ENCODE measurements at places on chromosomes 1 and 21.

DNA sequence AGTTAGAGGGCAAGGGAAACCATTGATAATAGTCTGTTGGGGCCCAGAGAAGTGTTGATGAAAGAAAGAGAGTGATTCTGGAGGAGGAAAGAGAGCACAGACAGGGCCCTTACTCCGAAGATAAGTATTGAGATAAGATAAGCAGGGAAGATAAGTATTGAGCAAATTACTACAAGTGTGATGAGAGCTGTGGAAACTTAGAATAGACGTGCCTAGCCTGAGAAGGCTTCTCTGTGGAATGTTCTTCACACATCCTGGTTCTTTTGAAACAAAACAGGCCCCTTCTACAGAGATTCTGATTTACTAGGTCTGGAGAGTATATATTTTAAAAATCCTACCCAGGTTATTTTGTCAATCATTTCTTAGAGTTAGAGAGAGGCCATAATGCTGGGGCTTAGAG, 26.4 kb downstream of the FNBP1L start:
- DNase-seq: no peak

DNA sequence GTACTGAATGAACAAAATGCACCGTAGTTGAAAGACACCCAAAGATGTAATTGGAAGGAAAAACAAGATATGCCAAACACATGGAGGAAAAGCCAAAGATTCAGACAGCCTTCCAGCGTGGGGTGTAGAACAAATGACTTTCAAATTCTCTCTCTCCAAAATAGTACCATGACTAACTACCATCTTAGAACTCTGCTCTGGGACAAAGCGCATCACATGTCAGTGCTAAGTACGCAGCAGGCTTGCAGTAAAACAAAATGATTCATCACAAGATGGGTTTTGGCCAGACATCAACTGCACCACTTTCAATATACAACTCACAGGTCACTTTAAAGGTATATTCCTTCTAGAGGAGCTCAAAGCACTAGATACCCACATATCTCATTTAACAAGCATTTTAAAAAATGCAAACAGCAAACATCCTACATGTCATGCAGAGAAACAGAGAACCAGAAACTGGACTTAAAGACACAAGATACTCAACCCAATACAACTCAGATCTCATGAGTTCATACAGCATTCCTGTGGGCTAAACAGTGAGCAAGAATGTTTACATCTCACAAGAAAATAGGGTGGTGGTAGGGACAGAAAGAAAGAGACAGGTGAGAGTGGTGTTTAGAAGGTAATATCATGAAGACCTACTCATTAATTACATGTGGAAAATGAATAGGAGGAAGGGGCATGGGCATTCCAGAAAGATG, 75.7 kb downstream of the BCAR3 start:
- no peak for DNase-seq

GRCh38 chr21:35521293-35521692, 472.2 kb upstream of the RUNX1 start:
- DNase-seq: no peak

DNA sequence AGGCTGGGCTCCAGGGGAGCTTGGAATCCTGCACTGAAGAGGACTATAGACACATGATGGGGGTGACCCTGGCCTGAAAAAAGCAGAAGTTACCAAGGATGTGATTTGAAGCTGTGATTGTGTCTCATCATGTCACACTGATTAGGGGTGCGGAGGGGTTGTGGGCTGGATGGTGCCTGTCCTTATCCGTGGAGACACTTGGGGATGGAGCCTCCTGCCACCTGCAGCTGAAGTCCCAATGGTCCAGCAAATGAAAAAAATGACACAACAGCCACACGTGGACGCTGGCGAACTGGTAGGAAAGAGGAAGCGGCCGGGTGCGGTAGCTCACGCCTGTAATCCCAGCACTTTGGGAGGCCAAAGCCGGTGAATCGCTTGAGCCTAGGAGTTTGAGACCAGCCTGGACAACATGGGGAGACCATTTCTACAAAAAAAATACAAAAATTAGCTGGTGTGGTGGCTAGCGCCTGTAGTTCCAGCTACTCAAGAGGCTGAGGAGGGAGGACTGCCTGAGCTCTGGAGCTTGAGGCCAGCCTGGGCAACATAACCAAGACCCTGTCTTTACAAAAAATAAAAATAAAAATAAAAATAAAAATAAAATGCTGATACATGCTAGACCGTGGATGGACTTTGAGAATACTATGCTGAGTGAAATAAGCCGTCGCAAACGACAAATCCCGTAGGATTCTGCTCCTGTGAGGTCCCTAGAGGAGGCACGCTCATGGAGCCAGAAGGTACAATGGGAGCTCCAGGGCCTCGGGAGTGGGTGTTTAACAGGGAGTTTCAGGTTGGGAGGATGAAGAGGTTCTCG, 838 bp upstream of the IBA57 start:
- no peak for DNase-seq

DNA sequence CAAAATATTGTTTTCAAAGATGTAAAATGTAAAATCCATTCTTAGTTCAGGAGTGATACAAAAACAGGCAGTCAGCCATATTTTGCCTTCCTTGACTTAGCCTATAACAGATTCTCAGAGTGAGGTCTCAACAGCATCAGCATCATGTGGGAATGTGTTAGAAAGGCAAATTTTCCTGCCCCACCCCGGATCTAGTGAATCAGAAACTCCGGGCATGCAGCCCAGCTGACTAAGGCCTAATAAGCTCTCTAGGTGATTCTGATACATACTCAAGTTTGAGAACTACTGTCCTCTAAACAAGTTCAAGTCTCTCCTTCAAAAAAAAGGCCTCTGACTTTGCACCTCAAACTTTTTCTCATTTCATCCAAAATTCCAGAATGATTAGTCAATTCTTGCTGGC, 46.9 kb upstream of the PRRC2C start:
- no peak for DNase-seq

GRCh38 chr1:2322581-2323211, 68.7 kb downstream of the MORN1 start:
- no peak for DNase-seq

GRCh38 chr1:62318320-62318755, 896 bp downstream of the KANK4 start:
- no peak for DNase-seq

DNA sequence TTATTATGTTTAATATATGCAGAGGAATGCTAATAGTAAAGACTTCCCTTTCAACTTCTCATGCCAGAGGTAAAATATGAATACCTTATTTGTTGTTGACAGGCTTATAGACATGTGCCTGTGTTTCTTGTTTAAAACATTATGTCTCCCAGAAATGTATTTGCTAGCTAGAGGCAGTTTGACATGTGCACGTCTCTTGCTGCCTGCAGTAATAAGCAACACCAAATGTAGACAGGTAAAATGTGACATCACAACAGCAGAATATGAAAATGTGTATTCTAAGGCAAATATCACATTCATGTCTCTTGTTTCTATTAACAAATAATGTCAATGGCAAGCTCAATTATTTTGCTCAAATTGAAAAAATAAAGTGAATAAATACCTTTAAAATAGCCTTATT, 80.2 kb upstream of the NEGR1 start:
- no peak for DNase-seq

DNA sequence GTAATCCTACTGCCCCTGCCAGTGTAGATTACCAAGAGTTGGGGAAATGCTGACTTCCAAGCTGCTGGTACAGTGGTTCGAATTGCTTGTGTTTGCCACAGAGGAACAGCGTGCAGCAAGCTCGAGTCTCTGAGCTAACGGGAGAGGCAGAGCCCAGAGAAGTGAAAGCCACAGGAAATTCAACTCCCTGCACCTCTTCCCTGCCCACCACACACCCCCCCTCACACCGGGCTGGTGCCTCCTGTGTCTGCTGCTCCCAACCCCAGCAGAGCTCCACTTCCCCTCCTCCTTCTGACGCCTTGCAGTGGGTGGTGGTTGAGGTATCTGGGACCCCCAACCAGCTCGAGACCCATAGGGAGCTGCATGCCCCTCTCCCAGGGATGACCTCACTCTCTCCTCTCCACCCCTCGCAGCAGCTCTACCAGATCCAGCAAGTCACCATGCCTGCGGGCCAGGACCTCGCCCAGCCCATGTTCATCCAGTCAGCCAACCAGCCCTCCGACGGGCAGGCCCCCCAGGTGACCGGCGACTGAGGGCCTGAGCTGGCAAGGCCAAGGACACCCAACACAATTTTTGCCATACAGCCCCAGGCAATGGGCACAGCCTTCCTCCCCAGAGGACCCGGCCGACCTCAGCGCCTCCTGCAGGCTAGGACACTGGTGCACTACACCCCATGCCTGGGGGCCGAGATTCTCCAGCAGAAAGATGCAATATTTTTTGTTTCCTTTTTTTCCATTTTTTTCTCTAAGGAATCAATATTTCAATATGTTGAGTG, 13.1 kb upstream of the KCNQ4 start:
- DNase-seq: no peak

DNA sequence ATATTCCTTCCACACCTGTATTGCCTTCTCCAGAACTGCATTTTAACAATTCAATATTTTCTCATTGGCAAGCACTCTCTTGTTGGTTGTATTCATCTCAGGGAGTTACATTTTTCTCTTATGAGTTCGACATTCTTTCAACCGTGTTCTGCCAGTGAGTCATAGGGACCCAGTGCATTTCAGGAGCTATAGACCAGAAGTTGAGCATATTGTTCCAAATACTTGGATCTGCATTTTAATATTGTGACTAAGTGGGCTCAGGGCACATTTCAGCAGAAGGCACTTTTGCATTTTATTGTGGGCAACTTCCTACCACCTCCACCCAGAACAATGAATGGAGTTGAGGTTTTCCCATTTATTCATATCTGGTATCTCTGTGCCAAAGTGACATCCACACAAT, 132.8 kb downstream of the TNFSF18 start:
- no peak for DNase-seq

DNA sequence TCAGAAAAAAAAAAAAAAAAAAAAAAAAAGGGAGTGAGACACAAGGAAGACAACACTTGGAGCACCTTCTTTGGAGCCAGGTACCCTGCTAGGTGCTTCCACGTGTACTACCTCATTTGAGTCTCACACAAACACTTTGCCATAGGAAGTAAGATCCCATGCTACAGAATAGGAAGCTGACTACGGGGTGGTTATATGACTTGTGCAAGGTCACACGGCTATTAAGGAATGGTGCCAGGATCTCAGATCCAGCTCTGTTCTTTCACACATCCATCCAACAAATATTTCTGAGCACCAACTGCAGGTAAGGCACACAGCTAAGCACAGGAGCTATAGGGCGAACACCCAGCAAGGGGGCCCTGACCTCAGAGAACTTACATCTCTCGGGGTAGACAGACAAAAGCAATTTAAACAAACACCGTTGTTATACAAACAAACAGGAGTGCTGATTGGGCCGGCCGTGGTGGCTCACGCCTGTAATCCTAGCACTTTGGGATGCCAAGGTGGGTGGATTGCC, 22.4 kb downstream of the PTAFR start:
- no peak for DNase-seq

- no peak for DNase-seq
Measured at GRCh38 chr21:14056771-14057191, 154.0 kb downstream of the LIPI start.

DNA sequence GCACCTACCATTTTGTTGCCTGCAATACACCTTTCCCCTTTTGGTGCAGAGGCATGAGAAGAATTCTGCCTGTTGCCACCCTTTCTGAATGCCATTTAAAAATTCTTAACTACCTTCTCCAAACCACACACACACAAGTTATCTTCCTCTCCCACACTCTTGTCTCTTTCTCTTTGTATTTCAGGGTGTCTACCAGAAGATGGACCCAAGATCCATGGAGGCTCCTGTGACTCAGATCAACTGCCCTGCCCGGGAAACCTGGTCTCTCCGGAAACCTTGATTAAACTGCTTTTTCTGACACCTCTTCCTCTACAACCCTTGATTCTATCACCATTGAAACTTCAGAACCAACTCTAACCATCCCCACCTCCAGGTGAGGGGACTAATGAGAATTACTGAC, 2.4 kb upstream of the TARS2 start:
- no peak for DNase-seq

DNA sequence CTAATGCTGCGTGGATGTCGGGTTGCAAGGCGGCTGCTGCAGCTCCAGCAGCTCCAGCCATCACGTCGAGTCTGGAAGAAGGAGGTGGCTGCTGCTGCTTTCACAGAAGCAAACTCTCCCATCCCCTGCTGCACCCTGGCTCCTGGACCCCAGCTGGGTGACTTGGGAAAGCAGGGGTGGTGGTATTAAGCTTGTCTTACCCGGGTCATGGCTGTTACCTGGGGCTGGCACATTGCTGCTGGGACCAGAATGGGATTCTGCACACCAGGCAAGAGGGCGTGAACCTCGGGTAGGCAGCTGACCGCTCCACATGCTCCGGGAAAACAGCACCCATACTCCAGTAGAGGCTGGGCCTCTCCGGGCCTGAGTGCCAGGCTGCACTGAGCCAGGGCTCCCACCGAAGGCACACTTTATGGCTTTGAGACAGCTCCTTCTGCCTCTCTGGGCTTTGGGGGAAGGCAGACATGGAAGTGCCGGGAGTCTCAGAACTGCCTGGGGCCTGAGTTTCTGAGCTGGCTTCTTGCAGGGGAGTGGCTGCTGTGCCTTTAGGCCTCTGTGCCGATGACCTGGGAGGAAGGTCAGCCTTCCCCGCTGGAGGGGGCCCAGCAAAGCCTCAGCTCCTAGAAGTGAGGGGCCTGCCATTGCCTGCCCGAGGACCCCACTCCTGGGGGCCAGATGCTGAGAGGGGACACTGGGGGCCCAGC, 1.2 kb downstream of the SMIM1 start:
- no peak for DNase-seq

DNA sequence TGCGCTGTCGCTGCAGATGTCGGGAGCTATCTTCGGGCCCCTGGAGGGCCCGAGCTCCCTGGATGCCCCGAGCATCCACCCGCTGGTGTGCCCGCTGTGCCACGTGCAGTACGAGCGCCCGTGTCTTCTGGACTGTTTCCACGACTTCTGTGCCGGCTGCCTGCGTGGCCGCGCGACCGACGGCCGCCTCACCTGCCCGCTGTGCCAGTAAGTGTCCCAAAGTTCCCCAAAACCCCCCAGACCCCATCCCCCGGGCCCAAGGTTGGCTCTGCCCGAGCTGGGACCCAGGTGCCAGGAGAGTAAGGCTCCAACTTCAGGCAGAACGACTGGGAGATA, 569 bp downstream of the RNF207 start:
- DNase-seq: no peak

DNA sequence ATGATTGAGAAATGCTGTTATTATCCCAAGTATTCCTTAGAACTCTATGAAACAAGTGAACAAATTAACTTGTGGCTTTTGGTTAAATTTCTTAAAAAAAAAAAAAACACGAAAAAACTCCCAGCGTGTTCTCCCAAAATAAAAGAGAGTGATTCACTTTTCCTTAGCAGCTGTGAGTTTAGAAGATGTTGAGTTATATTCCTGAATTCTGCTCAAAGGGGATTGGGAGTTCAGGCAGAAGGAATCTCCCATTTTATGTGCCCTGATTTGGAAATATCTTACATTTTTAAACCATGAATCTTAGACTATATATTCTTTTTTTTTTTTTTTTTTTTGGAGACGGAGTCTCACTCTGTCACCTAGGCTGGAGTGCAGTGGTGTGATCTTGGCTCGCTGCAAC, 34.3 kb downstream of the SMG7 start:
- DNase-seq: no peak

DNA sequence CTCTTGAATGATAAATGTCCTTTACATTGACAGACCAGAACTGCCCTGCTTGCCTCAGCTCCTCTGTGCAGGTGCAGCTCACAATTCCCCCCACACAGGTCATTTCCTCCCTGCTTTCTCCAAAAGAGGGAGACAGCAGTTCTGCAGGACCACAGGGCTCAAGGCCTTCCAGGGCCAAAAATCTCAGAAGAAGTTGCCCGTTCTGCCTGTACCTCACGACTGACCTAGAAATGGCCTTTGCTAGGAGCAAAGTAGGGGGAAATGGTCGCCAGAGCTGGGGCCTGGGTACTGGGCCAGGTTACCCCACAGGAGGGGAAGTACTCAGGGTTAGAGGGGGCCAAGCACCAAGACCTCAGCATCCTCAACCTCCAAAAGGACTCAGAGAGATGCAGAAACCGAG, 11.1 kb downstream of the RNU1-2 start:
- DNase-seq: no peak
